Stimulated activated CD4-positive, alpha-beta T cell treated with anti-CD3 and anti-CD28 coated beads, Interleukin-2, amount 100 ng/mL, for 4 hours (primary cell): ENCODE measurements at places on chromosomes 7 and 10.

DNA sequence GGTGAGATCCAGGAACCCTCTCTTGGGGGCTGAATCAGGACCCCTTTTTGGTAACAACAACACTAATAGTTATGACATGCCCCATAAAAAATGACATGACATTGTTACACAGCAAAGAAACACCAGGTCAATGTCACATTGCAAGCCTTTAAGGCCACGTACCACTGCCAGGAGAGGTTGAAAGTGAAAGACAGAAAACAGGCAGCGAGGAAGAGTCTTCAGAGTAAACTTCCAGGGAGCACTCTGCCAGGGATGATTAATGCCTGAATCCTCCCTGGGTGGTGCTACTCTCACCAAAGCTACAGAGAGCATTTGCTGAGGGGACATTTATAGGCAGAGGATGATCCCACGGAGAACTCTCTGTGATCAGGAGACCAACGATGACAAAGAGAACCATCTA is 551.6 kb downstream of the CALN1 start:
- no peak for DNase-seq

- DNase-seq: no peak
Measured at GRCh38 chr10:6383096-6383812, 180.5 kb downstream of the PFKFB3 start.

DNA sequence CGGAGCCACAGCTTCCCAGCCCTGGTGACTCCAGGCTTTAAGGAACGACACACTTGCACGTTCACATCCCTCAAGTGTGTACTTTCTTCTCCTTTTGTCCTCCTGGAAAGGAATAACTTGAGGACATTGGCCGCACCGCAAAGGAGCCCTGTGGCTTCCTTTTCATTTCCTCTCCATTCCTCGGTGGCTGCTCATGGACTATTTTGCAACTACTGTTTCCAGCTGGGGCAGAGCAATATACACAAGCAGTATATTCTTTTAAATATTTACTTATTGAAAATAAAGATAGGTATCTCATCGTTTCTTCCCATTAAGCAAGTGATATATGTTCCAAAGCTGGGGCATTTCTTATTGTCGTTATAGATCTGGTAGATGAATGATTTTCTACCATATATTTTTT is 97.2 kb upstream of the LYZL1 start:
- DNase-seq: no peak

- no peak for DNase-seq
Measured at GRCh38 chr7:104152468-104152867, 55.3 kb downstream of the ORC5 start.

GRCh38 chr10:34811968-34812514 is 3.1 kb downstream of the PARD3 start:
- DNase-seq: no peak

GRCh38 chr7:152925412-152926147 is 166.0 kb downstream of the ACTR3B start:
- DNase-seq: no peak

- DNase-seq: no peak
Measured at GRCh38 chr10:4034907-4035598, 250.0 kb upstream of the KLF6 start.

DNA sequence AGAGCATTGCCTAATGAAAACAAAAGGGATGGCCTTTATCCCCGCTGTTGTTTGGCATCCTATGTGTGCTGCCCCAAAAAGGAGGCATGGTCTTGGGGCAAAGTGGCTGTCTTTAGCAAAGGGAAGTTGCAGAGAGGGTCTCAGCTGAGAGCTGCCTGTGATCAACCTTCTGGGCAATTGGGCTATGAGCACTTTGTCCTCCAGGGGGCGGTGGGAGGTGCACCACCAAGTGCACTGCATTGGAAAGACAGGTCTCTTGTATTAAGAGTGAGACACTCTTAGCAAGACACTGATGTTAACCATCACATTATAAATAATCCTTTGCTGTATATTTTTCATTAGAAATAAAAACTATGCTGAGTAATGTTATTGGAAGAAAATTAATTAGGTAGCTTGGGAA is 314.8 kb downstream of the POM121L12 start:
- no peak for DNase-seq

DNA sequence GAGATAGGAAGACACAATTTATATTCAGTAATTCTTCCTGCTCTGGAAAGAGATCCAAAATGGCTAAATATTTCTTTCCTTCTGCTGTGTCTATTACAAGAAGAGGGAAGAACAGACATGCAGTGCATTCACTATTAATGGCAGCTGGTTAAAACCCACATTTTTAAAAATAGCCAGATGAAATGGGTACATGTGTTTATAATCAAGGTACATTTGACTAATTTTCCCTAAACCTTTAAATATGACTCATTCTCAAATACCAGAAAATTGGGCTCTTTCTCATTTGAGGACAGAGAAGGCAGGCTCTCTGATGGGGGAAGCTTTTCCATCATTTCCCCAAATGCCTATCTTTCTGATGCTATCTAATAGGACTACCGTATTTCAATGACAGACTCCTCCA is 215.7 kb upstream of the HABP2 start:
- no peak for DNase-seq

DNA sequence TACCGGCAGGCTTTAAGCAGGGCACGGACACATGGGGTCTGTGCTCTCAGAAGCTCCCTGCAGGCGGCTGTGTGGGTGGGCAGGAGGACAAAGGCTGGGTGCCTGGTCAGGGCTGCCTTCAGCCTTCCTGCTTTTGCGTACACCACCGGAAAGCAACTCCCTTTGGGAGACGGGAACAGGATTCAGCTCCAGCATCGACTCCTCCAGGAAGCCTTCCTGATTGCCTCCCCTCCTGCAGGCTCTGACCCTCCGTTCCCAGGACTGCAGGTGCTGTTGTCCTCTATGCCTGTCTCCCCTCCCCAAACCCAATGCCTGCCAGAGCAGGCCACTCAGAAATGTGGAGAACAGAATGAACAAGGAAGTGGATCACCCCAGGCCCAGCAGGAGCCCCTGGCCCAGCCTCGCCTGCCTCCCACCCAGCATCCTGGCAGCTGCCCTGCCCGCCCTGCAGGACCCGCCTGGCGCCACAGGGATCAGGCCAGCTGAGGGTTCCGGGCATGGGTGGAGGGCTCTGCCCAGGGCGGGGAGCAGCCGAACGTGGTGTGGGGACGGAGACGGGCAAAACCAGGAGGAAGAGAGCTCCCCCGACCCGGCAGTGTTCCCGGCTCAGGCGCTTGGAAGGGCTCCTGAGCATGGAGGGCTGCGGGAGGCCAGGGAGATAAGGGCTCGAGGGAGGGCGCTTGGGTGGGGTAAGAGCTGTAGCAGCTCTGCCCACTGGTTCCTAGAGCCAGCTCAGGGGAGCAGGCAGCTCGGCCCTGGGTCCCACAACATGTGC is 6.2 kb upstream of the ELN start:
- no peak for DNase-seq

- no peak for DNase-seq
Measured at GRCh38 chr10:117501460-117502035, 41.0 kb upstream of the EMX2 start.

GRCh38 chr7:137879357-137880158 is 32.8 kb upstream of the DGKI start:
- no peak for DNase-seq

- DNase-seq: no peak
Measured at GRCh38 chr7:41207141-41207540, 495.7 kb downstream of the INHBA start.

GRCh38 chr10:101467286-101467770 is 113.4 kb downstream of the BTRC start:
- peak; percentile 2 for DNase-seq

DNA sequence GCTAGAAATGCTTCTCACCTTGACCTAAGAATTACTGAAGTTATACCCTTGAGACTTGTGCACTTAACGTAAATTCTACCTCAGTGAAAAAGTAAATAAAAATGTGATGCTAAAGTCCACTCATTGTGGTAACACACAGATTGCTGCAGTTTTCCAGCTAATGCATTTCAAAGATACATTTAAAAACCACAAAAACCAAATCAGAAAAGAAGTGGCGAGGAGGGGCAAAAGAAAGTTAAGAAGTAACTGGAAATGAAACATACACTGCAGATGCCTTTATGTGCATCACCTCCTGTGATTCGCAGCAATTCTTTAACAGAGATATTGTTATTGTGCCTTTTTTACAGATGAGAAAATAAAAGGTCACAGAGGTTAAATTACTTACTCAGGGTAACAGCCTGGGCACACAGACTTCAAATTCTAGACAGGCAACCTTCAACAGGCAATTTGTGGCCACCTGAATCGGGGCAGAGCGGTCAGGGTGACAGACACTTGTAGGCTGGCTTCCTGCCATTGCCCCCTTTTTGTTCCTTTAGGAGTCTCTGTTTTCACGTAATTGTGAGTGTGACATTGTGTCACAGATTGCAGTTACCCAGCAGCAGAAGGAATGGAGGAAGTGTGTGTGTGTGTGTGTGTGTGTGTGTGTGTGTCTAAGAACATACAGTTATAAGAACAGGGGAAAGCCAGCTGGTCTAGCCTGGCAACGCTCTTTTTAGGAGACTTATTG is 1.9 kb downstream of the WIPF3 start:
- DNase-seq: no peak

- no peak for DNase-seq
Measured at GRCh38 chr7:152594801-152595200, 81.1 kb downstream of the XRCC2 start.

- DNase-seq: no peak
Measured at GRCh38 chr7:41403291-41403690, 299.6 kb downstream of the INHBA start.

DNA sequence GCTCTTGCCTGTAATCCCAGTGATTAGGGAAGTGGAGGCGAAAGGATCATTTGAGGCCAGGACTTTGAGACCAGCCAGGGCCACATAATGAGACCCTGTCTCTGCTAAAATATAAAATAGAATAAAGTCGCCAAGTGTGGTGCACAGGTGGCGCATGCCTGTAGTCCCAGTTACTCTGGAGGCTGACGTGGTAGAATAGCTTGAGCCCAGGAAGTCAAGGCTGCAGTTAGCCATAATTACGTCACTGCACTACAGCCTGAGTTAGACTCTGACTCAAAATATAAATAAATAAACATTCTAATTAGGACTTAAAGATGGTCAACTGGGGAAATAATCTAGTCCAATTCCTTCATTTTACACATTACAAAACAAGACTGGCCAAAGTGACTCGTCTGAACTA is 768 bp downstream of the CHCHD2 start:
- no peak for DNase-seq

- DNase-seq: no peak
Measured at GRCh38 chr7:45524445-45524844, 49.7 kb upstream of the ADCY1 start.

DNA sequence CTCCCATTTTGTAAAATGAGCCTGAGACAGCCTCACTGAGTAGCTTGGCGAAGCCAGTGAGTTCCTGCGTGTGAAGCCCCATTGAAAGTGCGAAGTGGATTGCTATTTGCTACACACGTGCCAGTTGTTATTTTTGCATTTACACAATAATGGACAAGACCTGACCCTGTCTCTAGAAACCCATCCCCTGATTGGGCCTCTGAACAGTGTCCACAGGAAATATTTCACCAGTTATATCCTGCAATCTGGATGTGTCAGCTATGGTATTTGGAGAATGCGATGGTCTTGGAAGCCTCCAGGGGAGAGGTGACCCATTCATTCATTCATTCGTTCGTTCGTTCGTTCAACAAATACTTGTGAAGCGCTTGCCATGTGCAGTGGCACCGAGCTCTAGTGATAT is 37.1 kb downstream of the COL13A1 start:
- no peak for DNase-seq

DNA sequence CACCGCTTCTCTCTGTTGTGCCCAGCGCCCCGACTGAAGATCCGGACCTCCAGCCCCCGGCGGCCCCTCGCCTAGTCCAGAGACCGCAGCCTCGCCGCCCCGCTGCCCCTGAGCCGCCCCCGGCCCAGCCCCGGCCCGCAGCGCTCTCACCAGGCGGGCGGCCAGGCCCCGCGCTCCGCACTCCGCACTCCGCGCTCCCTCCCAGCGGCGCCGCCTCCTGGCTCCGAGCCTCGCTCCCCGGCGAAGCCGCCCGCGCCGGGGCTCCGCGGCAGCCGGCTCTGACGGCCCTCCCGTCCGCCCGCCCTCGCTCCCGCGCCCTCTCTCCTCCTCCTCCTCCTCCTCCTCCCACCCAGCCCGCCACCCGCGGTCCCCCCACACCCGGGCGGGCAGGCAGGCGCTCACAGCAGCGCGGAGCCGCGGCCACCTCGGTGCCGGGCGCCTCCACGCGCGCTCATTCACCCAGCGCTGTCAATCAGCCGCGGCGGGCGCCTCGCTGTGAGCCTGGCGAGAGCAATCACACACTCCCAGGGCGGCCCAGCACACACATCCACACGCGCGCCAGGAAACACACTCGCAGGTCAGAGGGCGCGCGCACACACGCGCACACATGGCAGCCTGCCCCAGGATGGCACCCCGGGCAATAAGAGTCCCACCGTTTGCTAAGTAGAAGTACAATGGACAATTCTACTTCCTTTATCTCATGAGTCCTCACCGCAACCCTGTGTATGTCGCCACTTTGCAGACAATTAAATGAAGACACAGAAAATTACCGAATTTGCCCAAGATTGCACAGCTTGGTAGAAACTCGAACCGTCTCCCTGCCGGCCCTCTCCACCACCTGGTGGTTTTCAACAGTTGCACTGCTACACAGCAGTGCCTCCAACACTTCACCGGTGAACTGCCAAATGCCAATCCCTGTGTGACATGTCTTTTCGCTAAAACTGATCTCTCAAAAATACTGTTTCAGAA is at the start of gene PRRT4:
Gene PRRT4, minus strand, starts transcription at position 280 of the 969 bp plus-strand sequence.
- peak; percentile 44 for DNase-seq

DNA sequence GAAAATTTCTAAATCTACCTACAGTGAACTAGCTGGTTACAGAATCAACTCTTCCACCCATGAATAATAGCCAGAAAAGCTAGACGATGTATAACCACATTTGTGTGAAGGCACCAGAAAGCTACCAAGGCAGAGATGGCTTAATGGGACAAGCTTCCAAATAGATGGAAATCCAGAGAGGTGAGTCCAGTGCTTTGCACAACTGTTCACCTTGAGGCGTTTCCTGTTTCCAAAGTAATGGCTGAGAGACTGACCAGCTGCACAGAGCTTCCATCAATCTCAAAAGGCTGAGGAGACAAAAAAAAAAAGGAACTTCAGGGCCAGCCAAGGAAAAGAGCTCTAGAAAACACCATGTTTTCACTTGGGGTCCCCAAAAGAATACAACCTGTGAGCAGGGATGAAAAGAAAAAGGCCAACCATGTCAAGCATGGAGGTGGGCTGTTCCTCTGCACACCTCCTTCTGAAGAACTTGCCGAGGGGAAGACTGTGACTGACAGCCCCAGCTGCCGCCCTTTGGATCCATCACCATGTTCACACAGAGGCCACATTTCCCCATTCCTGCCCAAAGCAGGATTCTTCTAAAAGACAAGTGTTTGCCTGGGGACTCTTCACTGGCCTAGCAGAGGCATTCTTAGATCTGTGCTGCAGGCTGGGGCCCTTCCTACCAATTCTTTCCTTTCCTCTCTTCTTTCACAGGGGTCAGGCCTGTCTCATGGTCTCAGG is 72.9 kb downstream of the ARHGAP21 start:
- DNase-seq: no peak

DNA sequence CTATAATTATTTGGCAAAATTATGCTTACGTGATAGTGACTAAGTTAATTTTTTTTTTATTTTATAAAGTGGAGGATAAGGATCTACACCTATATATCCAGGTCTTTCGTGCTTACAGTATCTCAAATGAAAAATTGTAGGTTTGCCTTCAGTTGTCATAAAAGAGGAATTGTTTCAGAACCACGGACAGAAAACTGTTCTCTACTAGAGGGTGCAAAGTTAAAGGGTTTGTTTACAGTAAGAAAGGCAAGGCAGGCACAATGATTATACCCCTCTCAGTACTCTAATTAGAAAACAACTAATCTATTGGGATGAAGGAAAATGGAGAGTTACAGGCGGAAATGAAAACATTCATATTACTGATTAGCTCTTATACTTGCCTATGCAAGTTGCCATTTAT is 1.5 kb downstream of the PCLO start:
- no peak for DNase-seq

GRCh38 chr7:147079083-147079482 is 962.5 kb downstream of the CNTNAP2 start:
- DNase-seq: no peak
